AG08396 (cell line): ENCODE measurements at places on chromosomes 12 and 14.
A peak's percentile ranks its signal among the peaks of the same experiment; 100 is the strongest.

GRCh38 chr12:1878214-1878613 lies 40.2 kb downstream of the CACNA2D4 start:
- DNase-seq, result no peak

GRCh38 chr12:103517161-103517560 lies 21.4 kb upstream of the C12orf42 start:
- no peak for DNase-seq

- no peak for DNase-seq
These were observed 35.9 kb upstream of the CEP83 start for GRCh38 chr12:94495445-94496115.

DNA sequence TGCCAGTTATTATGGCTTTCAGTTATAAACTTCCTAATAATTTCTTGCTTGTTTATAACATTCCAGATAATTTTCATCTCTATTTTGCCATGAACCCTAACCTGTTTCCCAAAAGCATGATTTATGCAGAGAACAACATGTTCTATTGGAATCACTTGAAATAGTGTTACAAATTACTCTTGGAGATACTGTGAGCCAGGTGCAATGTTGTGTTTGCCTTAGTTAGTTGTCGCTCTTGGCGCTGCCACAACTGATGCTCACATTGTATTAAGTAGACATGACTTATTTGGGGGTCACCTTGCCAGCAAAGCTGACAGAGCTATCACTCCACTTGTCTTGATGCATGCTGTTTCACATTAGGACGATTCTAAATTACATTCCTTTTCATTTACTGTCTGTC lies 49.4 kb downstream of the TSPAN8 start:
- no peak for DNase-seq

GRCh38 chr14:50835280-50835679 lies 4.3 kb upstream of the NIN start:
- no peak for DNase-seq

DNA sequence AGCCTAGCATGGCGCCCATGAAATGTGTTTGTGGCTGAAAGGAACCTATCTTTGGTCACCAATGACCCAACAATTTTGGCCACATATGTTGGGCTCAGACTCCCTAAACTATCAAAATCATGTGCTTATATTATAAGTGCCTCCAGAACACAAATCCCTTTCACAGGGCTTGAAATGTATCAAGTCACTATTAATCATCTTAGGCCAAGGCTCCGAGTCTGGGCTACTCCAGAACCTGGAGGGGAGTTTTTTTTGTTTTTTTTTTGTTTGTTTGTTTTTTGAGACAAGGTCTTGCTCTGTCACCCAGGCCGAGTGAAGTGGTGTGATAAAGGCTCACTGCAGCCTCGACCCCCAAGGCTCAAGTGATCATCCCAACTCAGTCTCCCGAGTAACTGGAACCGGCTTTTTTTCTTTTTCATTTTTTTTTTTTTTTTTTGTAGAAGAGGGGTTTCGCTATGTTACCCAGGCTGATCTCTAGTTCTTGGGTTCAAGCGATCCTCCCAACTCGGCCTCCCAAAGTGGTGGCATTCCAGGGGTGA lies 989 bp upstream of the DRAM1 start:
- no peak for DNase-seq

GRCh38 chr14:73717266-73717665 lies 3.1 kb upstream of the PNMA1 start:
- DNase-seq, result no peak

DNA sequence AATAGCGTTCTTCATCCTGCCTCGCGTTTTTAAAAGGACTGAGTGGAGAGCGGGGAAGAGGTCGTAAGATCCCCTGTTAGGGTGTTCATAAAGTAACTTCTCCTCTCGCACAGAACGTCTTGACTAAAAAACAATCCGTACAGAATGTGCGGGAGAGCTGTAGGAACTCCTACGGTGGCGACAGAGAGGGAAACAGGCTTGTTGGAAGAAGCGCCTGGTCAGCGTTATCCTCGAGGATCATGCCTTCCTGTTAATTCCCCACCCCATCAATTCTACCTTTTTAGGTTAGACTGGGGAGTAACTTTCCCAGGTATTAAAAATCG lies 399 bp upstream of the WASHC4 start:
- peak; percentile 53 for DNase-seq

DNA sequence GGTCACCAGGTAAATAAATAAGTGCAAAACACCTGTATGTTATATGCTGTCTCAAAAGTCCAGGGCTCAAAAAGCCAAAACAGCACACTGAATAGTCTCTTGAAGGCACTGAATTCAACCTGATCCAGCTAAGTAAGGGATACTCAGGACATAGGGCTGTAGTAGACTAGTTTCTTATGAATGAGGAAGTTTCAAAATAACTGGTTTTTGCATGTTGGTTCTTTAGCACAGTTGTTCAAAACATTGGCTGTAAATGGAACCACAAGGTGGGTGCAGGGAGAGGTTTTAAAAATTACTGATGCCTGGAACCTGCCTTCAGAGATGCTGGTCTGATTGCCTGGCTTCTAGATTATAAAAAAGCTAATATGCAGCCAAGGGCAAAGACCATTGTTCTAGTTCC lies 34.1 kb downstream of the NDUFA12 start:
- no peak for DNase-seq
